Right lung (tissue), 10 donors: ENCODE measurements at places on chromosomes 1 and 21. TPM values are rescaled to one million over a fixed set of nuclear protein-coding genes. Genes with fewer than 3 reads are reported as not detected.

The ETV3L gene
- polyA plus RNA-seq: not detected

The KDM5B gene
- polyA plus RNA-seq: 102 TPM

The UBL4B gene
- not detected for polyA plus RNA-seq

The ENAH gene
- polyA plus RNA-seq: 253 TPM

The THRAP3 gene
- polyA plus RNA-seq: 143 TPM

The SLAMF6 gene
- polyA plus RNA-seq: 0.36 TPM

The LCK gene
- 1.6 TPM for polyA plus RNA-seq

The NES gene
- polyA plus RNA-seq: 97.6 TPM

The SPRR1A gene
- polyA plus RNA-seq: not detected

The IGSF5 gene
- 0.54 TPM for polyA plus RNA-seq

The CFHR5 gene
- polyA plus RNA-seq: not detected

The ESRRG gene
- polyA plus RNA-seq: 1.4 TPM

The PDPN gene
- 46.7 TPM for polyA plus RNA-seq

- DNase-seq: no peak
These were observed 6.5 kb upstream of the SDHB start for GRCh38 chr1:17060306-17060749.

DNA sequence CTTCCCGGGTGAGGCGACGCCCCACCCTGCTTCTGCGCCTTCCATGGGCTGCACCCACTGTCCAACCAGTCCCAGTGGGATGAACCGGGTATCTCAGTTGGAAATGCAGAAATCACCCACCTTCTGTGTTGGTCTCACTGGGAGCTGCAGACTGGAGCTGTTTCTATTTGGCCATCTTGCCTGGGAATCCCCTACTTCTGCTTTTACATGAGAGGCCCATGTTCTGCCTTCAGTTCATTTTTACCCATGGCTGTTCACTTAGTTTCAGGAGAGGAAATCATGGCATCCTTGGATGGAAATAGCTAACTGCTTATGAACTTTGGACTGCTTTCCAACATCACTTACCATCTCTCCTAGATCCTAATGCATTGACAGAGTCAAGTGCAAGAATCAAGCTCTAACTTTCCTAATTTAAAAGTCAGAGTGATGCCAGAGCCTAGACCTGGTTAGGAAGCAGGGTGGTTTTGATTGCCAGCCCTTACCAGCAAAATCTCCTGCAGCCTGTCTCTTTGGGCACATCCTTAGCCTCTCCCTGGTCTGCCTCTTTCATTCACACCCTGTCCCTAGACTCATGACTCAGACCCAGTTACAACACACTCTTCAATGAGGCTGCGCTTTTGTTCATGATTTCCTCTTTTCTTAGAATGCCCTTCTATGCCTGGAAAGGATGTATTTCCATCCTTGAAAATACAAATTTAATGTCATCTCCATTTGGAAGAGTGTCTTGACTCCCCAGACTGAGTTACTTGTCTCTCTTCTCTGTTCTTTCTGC lies 137.2 kb downstream of the KCTD3 start:
- no peak for DNase-seq

GRCh38 chr1:107963008-107963407 lies 2.0 kb downstream of the VAV3 start:
- no peak for DNase-seq

GRCh38 chr1:85621430-85621829 lies 40.9 kb downstream of the CCN1 start:
- DNase-seq: no peak

GRCh38 chr1:208737922-208738321 lies 493.7 kb upstream of the PLXNA2 start:
- no peak for DNase-seq

DNA sequence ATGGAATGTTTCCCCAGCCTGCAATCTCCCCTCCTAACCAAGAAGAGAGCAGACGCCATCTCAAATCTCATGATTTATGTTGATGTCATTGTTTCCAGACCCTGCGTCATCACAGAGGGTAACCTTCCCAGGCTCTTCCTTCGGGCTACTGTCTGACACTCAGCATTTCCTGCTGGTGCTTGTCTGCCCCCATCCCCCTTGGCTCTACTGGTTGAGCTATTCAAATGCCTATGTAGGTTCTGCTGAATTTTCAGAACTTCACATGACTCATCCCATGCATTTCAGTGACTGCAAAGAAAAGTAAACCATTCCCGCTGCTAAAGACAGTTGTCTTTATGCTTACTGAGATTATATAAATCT lies 24.8 kb upstream of the ITPKB start:
- DNase-seq: no peak

- DNase-seq: peak; percentile 9
These were observed 12.2 kb upstream of the AXDND1 start for GRCh38 chr1:179353546-179353945.

- no peak for DNase-seq
These were observed 21.6 kb downstream of the PADI4 start for GRCh38 chr1:17329610-17330009.

GRCh38 chr1:23651069-23651808 lies 40.4 kb upstream of the RPL11 start:
- DNase-seq: no peak

GRCh38 chr1:86419277-86419903 lies 4.6 kb upstream of the CLCA2 start:
- DNase-seq: peak; percentile 38

DNA sequence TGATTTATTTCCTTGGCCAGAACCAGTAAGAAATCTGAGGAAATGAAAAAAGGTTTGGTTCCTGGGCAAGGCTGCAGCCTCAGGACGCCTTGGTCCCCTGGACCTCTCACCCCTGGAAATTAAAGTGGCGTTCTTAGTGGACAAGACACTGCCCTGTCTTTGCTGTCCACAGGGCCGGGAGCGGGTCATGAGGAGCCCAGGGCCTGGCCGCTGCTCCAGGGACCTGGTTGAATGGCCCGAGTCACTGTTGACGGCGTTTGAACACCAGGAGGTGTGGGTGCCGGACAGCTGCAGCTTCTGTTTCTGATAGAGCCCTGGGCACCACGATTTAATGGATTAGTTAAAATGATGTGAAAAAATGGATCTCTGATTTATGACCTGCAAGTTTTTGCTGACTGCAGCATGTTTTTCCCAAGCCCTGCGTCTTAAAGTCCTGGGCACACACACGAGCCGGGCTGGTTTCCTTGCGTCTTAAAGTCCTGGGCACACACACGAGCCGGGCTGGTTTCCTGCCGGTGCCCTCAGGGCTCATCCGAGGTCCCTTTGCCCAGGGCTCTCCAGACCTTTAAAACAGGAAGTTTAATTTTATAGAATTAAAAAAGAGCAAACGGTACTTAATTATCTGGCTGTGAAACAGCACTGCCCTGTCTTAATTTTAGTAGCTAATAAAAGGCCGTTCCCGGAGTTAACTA lies 74.1 kb upstream of the ACTRT2 start:
- no peak for DNase-seq

DNA sequence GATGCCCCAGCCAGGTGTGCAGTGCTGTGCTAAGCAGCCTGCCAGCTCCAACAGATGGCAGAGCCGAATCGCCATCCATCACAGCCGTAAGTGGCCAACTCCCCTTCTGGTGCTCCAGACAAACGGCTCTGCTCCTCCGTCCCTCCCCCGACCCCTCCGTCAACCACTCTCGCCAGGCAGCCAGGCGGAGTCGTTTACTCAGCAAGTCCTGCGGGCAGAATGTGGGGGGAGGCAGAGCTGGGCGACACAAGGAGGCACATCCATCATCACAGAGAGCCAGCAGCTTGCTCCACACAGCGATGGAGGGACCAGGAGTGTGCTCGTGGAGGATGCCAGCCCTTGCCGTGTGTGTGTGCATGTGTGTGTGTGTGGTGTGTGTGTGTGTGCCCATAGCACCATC lies 206.6 kb upstream of the GRIK3 start:
- no peak for DNase-seq

DNA sequence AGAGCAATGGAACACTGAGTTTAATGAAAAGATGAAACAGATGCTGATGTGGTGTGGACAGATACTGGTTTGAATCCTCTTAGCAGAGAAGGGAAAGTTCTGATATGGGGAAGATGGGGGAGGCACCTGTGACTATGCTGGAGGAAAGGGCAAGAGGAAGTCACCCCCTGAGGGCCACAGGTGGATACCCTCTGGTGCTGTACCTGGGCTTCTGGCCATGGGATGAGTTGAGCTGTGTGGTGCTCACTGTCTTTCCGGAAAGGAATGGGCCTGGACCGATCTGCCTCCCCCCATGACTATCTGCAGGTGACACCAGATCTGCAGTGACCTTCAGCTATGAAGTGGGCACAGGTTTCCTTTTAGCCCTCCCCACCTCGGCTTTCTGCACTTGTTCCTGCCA lies 52.4 kb downstream of the IER5 start:
- no peak for DNase-seq

- DNase-seq: no peak
These were observed 51.5 kb upstream of the CNIH3 start for GRCh38 chr1:224564454-224565084.

DNA sequence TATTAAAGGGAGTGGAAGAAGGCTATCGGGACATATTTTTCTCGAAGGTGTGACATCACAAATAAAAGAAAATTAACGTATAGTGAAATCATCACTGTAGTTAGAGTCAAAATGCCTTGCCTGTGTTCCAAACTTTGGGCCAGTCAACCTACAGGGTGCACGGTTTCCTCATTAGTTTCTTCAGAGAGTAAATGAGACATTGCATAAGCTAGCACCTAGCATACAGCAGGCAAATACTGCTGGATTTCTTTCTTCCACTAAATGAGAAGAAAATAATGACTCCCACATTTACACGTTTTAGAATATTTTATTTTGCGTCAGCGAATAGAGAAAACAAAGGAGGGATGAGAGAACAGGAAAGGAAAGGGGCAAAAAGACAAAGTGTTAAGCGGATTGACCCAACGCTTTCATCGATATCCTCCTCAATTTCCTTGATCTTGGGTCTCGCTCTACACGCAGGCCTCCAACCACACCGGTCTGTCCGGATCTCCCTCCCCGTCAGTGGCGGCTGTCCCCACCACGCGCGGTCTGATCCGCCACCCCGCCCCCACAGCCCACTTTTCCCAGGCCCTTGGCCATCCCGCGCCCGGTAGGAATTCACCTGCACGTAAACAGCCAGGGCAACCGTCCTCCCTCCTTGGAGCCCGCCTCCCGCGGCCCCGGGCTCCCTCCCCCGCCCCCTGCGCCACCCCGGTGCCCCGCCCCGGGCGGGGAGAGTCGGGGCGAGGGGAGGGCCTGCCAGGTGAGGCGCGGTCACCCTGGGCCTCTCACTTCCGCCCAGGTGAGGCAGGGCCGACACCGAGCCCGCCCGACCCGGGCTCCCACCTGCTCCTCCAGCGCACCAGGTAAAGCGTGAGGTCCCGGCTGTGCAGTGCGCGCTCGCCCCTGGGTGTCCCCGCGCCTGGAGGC lies at the start of gene PATJ:
Gene PATJ, plus strand, starts transcription at position 770 of the 909 bp plus-strand sequence. CDS start 20,413 bp downstream, outside the sequence.
- peak; percentile 71 for DNase-seq

- no peak for DNase-seq
These were observed 240.0 kb downstream of the DYRK1A start for GRCh38 chr21:37606549-37606948.

DNA sequence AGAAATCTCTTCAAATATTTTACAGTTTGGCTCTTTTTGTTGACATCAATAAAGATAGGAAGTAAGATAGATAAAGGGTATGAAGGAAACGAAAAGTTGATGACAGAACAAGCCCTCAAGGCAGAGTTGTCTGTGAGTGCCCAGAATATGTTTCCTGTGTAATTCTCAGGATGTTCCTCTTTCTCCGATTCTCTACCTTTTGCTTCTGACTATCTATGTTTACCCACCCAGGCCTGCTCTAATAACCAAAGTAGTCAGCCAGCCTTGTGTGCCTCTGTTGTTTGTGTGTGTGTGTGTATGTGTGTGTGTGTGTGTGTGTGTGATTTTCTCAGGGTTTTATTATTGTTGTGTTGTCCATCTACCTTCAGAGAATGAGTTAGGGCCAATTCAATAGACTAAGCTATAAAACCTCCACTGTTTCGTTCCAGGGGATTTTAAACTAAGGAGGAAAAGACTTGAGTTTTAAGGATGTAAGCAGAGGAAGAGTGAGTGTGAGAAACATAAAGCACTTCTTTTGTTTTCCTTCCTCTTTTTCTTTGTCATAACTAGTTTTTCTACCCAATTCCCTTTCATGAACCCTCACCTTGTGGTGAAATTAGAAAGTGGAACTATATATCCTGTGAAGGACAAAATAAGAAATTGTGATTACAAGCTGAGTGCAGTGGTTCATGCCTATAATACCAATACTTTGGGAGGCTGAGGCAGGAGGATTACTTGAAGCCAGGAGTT lies 627.4 kb upstream of the NR5A2 start:
- no peak for DNase-seq

GRCh38 chr1:211667065-211667617 lies 8.3 kb downstream of the NEK2 start:
- DNase-seq: no peak

DNA sequence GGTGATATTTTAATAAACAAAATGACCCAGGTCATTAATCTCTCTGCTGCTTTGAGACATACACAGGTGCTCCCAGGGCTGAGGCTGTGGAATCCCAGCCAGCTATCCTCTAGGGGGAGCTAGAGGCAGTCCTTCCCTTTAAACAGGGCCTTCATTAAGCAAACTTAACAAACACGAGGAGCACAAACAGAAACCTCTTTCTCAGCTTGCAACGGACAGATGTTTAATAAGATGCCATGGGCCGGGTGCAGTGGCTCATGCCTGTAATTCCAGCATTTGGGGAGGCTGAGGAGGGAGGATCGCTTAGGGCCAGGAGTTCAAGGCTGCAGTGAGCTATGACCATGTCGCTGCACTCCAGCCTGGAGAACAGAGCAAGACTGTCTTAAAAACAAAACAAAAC lies 106.7 kb downstream of the HIVEP3 start:
- no peak for DNase-seq

GRCh38 chr1:40435471-40435870 lies 14.8 kb upstream of the ZFP69B start:
- DNase-seq: no peak

DNA sequence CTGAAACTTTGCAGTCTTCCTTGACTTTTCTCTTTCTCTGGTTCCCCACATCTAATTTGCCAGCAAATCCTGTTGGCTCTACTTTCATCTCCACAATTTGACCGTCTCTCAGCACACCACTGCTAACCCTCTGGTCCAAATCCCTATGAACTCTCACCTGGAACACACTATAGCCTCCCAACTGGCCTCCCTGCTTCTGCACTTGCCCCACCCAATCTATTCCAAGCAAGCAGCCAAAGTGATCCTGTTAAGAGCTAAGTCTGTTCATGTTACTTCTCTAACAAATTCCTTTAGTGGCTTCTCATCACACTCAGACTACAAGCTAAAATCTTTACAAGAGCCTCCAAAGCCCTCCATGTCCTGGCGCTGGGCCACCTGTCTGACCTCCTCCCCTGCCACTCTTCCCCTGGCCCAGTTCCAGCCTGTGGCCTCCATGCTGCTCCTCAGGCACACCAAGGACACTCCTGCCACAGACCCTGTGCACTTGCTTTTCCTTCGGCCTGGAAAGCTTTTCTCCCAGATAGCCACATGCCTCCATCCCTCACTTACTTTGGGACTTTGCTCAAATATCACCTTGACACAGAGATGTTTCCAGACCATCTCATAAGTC lies 104.1 kb downstream of the DTL start:
- no peak for DNase-seq

GRCh38 chr1:203039609-203040512 lies 13.6 kb downstream of the PPFIA4 start:
- DNase-seq: no peak

DNA sequence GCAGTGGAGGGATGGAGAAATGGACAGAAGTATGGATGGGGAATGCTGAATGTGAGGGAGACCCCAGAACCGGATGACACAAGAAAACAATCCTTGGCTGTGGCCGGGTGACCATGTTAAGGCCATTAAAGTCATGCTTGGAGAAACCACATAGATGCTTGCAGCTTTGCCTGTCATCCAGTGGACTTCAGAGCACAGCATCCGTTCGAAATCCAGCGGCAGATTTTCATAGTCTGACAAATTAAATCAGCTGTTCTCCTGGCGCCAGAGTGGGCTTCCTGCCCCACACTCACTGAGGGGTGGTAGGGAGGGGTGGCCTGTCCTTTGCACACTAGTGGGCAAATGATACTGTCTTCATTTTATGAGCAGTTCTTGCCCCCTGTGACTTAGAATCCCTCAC lies 35.1 kb downstream of the ABCG1 start:
- DNase-seq: no peak
